ENCODE measurements at places on chromosomes 12 and 14.

DNA sequence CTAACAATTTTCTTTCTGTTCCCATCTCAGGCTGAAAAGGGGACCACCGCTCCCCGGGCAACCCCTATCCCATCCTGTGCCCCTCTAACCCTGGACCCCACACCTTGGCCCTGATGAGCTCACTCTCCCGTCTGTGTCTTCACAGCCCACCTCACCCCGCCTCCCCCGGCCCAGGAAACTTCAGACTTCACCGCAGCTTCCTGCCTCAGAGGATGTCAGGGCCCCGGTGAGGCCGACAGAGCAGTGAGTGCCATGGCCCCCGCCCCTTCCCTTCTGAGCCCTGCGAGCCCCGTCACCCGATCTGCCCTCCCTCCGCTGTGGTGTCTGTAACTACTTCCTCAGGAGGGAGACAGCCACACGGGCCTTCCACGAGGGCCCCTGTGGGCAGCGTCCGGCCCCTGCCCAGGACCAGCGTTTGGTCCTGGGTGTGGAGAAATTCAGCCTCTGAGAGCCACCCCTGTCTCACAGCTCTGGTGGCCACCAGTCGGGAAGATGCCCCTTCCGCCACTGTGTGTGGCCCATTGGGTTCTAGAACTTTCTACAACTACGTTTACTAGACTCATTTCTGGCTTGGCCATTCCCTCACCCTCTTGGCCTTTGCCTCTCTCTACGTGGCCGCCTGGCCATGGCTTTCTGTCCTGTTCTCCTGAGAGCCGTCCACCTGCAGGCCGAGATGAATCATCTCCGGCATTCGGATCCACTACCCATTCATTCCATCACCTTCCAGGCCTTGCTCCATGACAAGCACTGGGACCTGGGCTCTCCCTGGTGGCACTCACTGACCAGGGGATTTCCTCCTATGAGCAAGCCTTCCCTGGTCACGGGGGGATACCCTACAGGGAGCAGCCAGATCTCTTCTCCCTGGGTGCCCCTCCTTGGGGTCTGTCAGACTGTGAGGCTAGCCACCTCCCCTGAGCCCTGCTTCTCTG lies 3.4 kb downstream of the RHOF start:
- DNase-seq, result peak; percentile 93

DNA sequence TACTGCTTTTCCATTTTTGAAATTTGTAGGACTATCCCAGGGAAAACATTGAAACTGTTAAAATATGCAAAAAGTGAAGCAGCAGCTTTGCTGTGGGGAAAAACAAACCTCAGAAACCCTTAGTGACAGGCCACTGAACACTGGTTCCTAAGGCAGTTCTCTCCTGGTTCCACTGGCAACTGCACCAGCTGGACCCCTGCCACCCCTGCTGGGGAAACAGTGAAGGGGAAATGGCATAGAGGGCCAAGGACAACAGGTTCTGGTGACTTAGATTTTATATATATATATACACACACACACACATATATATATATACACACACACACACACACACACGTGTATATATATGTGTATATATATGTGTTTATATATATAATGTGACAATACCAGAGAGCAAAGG lies 16.2 kb upstream of the KRT7 start:
- no peak for DNase-seq

DNA sequence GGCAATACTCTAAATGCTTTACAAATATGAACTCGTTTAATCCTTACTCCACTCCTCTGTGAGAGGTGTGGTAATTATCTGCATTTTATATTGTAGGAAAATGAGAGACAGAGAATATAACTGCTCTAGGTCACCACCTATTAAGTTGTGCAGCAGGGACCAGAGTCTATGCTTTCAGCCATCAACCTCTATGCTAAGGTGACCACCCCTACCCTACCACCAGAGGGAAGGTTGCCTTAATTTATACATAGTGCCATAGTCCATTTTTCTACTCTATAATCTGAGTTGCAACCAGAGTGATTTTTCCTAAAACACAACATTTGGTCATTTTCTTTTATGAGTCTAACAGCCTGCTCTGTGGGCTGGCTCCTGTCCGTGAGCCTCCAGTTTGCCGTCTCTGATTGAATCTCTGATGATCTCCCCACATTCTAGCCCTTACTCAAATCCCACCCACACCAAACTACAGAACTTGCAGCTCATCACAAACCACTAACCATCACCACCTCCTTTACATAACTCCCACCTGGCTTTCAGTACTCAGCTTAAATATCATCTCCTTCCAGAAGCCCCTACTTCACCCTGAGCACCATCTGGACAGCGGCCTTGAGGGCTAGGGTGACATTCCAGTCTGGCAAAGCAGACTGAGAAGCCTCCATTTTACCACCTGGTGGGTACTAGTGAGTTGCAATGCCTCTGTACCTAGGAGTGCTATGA lies 126.6 kb downstream of the PPM1H start:
- DNase-seq, result no peak

GRCh38 chr14:81396113-81396512 lies 4.0 kb downstream of the STON2 start:
- DNase-seq, result no peak

- no peak for DNase-seq
Measured at GRCh38 chr12:87025976-87026375, 769.8 kb upstream of the MGAT4C start.

DNA sequence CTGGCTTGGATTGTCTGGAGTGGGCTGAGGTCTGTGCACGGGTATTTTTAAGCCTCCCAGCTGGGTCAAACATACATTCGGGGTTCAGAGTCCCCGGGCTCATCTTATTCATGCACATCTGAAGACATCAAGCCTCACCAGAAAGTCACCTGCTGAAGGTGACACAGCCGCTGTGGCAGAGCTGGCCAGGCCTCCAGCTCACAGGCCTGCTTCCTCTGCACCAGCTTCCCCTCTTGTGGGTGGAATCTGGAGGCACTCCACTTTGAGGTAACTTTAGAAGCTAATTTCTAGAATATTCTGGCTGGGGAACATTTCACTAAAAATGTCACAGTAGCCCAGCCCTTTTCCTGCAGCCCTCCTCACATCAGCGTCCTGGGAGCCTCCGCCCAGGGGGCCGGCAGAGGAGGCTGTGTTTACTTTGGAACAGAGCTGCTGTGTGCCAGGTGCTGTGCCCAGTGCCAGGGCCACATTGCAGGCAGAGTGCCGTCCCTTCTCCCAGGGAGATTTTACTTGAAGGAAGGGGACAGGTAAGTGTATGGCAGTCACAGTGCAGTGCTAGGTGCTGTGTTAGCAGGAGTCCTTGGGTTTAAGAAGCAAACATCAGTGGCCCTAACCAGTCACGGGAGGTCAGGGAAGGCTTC lies 62.2 kb downstream of the TSPAN11 start:
- no peak for DNase-seq

- no peak for DNase-seq
Measured at GRCh38 chr12:25482625-25483024, 70.5 kb downstream of the LMNTD1 start.

DNA sequence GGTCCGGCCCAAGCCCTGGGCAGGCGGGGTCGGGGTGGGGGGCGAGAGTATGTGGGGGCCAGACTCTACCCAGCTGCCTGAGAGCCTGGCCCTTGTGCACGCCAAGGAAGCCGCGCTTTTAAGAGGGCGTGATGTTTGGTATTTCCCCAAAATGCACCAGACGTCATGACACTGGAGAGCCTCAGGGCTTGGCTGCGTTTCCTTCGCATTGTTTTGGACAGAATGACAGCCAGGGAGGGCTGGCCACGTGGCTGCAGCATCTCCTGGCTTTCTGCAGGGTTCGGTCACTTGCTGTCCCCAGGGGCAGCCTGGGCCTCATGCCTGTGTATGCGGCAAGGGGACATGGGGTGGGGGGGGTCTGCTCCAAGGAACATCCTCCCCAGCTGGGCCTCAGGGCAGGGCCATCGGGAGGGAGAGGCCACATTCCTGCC lies 16.1 kb upstream of the NUDT14 start:
- no peak for DNase-seq

GRCh38 chr14:55389330-55389729 lies 22.3 kb downstream of the ATG14 start:
- DNase-seq, result no peak

DNA sequence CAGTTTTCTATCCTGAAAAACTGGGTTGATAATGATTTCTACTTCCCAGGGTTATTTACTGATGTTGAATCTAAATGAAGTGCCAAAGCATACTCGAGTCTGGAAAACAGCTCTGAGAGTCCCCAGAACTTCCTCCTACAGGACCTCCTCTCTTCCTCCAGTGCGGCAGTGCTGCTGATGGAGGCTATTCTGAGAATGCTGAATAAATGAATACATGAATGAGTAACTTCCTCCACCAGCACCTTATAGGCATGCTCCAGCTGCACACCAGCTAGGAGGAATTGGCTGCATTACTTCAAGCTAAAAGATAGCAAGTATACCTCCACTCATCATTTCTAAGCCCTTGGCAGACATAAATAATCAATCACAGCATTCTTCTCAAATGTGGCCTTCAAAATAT lies 448.8 kb upstream of the CCDC196 start:
- no peak for DNase-seq

- no peak for DNase-seq
Measured at GRCh38 chr14:104536942-104537612, 42.5 kb upstream of the C14orf180 start.

- no peak for DNase-seq
Measured at GRCh38 chr12:114391088-114391487, 14.9 kb downstream of the TBX5 start.
